ENCODE measurements at places on chromosomes 11 and 22.
A peak's percentile ranks its signal among the peaks of the same experiment; 100 is the strongest.

GRCh38 chr11:62715150-62716130 lies 8.0 kb downstream of the GNG3 start:
- DNase-seq, result no peak

- no peak for DNase-seq
Observed at GRCh38 chr11:124041254-124041653, at the start of gene OR10G7. OR10G7 (minus strand) TSS chr11:124041325; CDS start chr11:124039001, 2,324 bp downstream.

- DNase-seq, result no peak
Observed at GRCh38 chr22:32375678-32376450, 18.2 kb downstream of the RFPL3 start.

GRCh38 chr11:24747275-24748251 lies 250.7 kb downstream of the LUZP2 start:
- DNase-seq, result no peak

GRCh38 chr11:48020092-48020755 lies 39.9 kb downstream of the PTPRJ start:
- DNase-seq, result peak; percentile 72

- no peak for DNase-seq
Observed at GRCh38 chr11:116778556-116778955, 5.8 kb upstream of the BUD13 start.

GRCh38 chr22:20001082-20001638 lies 15.5 kb downstream of the ARVCF start:
- no peak for DNase-seq

DNA sequence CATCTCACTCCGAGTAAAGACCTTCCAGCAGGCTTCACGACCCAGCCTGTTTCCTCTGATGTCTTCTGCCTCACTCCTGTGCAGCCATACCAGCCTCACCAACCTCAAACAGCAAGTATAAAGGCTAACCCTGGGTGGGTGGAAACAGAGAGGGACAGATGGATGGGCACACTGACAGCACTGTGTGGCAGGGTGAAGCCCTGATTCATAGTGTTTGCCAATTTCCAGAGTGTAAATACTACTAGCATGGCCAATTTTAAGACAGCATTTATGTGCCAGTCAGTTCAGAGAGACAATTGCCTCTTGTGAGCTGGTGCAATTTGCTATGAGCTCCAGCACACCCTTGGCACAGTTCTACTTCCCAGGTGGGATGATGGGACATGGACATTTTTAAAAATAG lies 21.5 kb downstream of the TST start:
- DNase-seq, result no peak

DNA sequence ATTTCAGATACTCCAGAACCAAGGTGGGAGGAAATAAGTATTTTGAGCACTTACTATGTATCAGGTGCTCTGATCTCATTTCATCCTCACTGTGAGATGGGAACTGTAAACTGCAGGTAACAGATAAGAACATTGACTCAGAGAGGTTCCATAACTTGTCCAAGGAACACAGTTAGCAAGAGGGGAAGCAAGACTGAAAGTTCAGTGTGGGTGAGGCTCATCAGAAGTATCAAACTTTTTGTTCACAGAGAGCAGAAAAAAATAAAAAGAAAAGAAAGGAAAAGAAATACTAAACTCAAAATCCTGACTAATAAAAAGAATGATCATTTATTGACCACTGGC lies 37.1 kb downstream of the RAB30 start:
- no peak for DNase-seq

DNA sequence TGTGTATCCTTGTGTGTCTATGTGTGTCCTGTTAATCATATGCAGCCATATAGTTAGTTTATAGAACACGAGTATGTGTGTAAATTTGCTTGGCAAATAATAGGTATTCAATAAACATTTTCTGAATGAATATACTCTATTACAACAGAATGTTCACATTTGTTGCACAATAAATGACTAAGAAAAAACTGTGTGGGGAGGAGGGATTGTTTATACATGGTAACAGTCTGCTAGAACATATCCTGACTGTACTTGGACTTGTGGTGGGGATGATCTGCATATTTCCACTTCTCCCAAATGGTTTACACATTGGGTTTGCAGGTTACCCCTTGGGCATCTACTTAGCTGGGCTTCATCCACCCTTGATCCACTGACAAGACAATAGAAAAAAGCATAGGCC lies 194.6 kb downstream of the INSC start:
- no peak for DNase-seq

DNA sequence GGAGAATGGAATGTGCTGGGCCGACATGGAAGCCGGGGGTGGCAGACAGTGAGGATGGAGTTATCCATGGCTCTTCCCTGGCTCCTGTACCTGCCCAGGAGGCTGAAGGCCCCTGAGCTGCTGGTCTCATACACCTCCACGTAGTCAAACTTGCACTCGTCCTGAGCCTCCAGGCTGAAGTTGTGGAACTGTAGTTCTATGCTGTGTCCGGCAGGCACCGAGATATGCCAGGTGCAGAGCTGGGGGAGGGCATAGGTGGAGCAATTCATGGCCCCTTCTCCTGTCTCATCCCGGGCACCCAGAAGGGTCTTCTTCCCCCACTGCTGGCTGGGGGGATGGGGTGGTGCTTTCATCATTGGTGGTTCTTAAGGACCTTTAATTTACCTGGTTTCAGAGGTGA lies 2.8 kb downstream of the MFRP start:
- no peak for DNase-seq

GRCh38 chr11:26243426-26243825 lies 88.5 kb upstream of the ANO3 start:
- DNase-seq, result no peak

- DNase-seq, result no peak
Observed at GRCh38 chr11:85768473-85769146, 42.3 kb downstream of the SYTL2 start.

- no peak for DNase-seq
Observed at GRCh38 chr22:30572840-30573593, 1.4 kb downstream of the GAL3ST1 start.

DNA sequence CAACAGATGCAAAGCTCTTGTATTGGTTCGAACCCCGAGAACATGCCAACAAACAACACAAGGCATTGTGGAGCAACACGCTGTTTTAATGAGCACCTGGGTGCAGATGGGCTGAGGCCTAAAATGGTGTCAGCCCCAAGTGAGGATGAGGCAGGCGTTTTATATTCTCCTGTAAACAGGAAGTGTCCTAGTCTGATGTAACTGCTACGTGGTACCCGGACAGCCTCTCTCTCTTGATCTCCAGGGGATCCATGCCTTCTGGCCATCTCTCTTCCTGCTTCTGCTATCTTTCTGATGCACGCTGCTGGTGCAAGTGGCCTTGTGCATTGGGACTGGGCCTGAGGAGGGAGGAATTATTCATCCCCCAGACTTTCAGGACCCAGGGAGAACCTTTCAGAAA lies 19.4 kb upstream of the VSTM5 start:
- no peak for DNase-seq

DNA sequence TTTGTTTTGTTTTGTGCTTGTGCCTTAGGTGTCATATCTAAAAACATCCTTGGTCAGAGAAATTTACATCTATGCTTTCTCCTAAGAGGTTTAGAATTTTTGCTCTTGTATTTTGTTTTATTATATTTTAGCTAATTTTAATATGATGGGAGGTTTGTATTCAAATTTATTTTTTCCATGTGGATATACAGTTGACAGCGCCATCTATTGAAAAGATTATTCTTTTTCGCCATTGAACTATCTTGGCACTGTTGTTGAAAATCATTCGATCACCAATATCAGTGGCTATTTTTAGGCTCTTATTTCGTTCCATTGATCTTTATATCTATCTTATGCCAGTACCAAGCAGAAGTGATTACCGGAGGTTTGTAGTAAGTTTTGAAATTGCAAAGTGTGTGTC lies 510.3 kb downstream of the BRD1 start:
- no peak for DNase-seq

GRCh38 chr22:45686836-45687235 lies 15.2 kb downstream of the ATXN10 start:
- DNase-seq, result no peak

- no peak for DNase-seq
Observed at GRCh38 chr11:126318574-126319373, 14.9 kb downstream of the DCPS start.

DNA sequence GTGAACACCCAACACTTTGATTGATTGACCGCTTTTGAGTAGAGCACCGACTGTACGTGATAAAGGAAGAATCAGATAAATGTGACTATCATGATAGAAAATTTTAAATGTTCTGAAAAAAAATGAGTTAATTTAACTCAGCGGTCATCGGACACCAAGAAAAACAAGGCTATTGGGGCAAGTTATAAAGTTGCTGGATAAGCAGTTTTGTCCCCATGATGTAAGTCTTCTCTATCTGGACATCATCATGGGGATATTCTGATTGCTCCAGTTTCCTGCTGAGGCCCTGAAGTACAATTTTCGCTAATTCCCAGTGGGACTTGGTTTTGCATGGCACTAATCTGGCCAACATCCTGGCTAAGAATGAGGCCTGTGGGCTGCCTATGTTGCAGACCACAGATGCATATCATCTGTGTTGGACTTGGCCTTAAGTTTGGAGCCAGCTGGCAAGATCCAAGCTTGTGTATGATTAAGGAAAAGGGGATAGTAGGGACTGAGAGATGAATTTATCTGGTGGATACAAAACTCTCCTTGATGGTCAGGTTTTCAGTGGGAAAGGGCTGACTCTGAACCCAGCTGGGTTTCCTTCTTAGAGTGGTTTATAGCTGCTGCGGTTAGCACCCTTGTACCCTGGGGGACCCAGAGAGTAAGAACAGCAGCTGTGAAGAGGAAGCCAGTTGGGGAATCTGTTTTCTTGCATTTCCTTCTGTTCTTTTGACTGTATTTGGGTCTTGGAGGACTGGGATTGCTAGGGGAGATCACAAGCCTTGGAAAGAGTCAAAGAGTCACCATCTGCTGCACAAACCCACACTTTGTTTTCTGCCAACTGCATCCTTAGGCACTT lies 118.3 kb downstream of the SEZ6L start:
- no peak for DNase-seq

- no peak for DNase-seq
Observed at GRCh38 chr11:10758957-10759356, 7.9 kb downstream of the CTR9 start.

DNA sequence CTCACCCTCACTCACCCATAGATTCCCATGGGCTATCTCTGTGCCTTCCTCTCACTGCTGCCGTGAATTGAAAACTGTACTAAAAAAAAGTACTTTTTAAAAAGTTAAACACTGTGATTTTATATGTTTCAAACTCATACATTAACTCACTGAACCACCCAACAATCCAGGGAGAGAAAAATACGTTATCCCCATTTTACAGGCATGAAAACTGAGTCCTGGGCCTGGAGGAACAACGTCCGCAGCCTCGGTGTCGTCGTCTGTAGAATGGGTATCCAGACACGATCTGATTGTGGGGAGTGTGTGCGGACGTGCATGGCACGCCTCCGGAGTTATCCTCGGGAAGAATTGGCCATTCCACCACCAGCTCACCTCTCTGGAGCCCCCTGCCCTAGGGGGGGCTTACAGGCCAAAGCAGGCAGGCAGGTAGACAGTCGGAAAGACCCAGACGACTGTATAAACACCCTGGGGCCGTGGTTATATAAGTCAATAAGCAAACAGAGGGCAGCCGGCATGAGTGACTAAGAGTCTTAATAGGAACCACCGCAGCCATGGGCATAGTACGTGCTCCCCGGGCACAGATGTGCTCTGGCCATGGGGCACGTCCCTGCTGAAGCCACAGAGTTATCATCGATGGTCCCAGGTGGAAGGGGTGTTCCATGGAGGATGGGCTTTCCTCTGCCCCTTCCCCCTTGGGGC lies 7.1 kb upstream of the PDGFB start:
- no peak for DNase-seq

DNA sequence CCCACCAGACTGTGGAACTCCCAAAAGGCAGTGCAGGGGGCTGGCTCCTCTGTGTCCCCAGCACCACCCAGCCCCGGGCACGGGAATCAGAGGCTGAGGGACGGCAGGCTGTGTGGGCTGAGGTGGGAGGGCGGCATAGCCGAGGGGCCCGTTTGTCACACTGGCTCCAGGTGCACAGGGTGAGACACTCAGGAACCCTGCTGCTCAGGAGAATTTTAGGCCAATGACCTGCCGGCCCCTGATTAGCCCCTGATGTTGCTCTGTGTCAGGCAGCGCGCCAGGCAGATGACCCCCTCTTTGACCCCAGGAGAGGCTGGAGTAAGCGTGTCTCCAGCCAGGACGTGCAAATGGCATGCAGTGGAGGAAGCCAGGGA lies 52.7 kb downstream of the RTL6 start:
- no peak for DNase-seq

DNA sequence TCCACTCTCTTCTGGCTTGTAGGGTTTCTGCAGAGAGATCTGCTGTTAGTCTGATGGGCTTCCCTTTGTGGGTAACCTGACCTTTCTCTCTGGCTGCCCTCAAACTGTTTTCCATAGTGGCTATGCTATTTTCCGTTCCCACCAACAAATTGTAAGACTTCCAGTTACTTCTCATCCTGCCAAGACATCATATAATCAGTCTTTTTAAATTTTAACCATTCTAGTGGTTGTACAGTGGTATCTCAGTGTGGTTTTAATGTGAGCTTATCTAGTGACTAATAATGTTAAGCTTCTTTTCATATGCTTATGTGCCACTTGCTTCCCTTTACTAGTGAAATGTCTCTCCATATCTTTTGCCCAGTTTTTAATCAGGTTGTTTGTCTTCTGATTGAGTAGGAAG lies 13.6 kb upstream of the TRIM29 start:
- no peak for DNase-seq

DNA sequence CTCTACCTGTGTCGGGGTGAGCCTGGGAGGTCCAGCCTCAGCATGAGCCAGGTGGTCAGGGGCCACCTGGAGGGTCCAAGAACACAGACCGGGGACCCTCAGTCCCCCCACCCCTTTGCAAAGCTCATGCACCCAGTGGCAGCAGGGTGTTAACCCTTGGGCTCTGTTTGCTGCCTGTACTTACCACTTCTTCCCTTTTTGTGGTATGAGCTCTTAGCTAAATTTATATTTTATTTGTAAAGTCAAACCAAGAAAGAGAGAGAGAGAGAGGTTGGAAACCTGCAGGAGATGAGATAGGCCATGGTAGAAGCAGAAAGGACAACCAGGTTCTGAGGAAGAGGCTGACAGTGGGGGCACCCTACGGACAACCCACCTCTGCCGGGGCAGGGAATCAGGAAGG lies 29.9 kb downstream of the IL10RA start:
- DNase-seq, result no peak

DNA sequence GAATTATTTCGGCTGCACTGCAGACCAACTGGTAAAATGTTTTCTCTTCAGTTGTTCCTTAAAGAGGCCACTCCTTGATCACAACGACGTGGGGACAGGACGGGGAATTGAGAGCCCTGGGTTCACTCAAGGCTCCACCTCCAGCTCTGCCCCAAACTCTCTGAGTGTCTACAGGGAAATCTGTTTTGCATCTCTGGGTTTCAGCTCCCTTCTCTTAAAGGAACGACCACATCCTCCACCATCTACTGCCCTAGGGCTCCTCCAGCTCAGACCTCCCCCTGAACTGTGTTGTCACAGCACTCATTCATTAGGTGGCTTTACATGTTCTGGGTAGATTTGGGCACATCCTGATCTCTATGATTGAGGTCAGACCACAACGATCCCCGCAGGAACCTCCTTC lies 5.1 kb upstream of the PPFIA1 start:
- DNase-seq, result no peak

GRCh38 chr11:35662061-35662648 lies 420 bp upstream of the TRIM44 start:
- DNase-seq, result peak; percentile 38

GRCh38 chr11:115673720-115674119 lies 169.5 kb upstream of the CADM1 start:
- DNase-seq, result no peak

- DNase-seq, result no peak
Observed at GRCh38 chr11:34938611-34939010, 22.2 kb downstream of the PDHX start.

- DNase-seq, result no peak
Observed at GRCh38 chr22:39712751-39713525, 142.4 kb downstream of the CACNA1I start.

Measured in CD4-positive, alpha-beta T cell treated with Interleukin-21 for 1 hour (primary cell).